A549 treated with RU486 at 1 μM for 4 hours (cell line): ENCODE measurements at places on chromosomes 5 and 9. TPM values are rescaled to one million over a fixed set of nuclear protein-coding genes. Genes with fewer than 3 reads are reported as not detected.

MYMK gene
- not detected in 5 replicates for total RNA-seq

CNTNAP3 gene
- 7.1 to 11.4 TPM (median 11.2 TPM) in 5 replicates for total RNA-seq

CCL21 gene
- not detected in 5 replicates for total RNA-seq

CCL27 gene
- 0.22 to 0.41 TPM (median 0.23 TPM) in 3 of 5 replicates, not detected in the others for total RNA-seq

LRRC19 gene
- total RNA-seq: not detected in 5 replicates

KIF12 gene
- 1.4 to 2.7 TPM (median 2.1 TPM) in 5 replicates for total RNA-seq

MEGF10 gene
- total RNA-seq: not detected in 5 replicates

CORO2A gene
- total RNA-seq: 0.35 to 0.69 TPM (median 0.53 TPM) in 5 replicates

CAMK2A gene
- 0.61 to 1.4 TPM (median 0.83 TPM) in 5 replicates for total RNA-seq

FOXD4L5 gene
- 0.05 to 0.10 TPM in 2 of 5 replicates, not detected in the others for total RNA-seq

FBXO4 gene
- 2.6 to 8.6 TPM (median 7.0 TPM) in 5 replicates for total RNA-seq

ST6GALNAC4 gene
- total RNA-seq: 16.1 to 28.2 TPM (median 22.0 TPM) in 5 replicates

CDKN2B-AS1 gene
- total RNA-seq: not detected in 5 replicates

CARTPT gene
- total RNA-seq: not detected in 5 replicates

LOX gene
- 0.95 to 2.0 TPM (median 1.2 TPM) in 5 replicates for total RNA-seq

SPINK13 gene
- not detected in 5 replicates for total RNA-seq

SOX30 gene
- 0.06 to 0.09 TPM in 2 of 5 replicates, not detected in the others for total RNA-seq
